ENCODE measurements at places on chromosomes 16 and 17. TPM values are rescaled to one million over a fixed set of nuclear protein-coding genes. Genes with fewer than 3 reads are reported as not detected.

SDR42E2 gene
- not detected for total RNA-seq

- no peaks in the 10 kb centered on the region for H3K4me1 ChIP-seq
- no peaks in the 10 kb centered on the region for H3K36me3 ChIP-seq
- H3K27me3 ChIP-seq, result no peaks in the 10 kb centered on the region
- no peak for ATAC-seq
- no peak overlapping the region for H3K4me3 ChIP-seq
These were observed 12.6 kb downstream of the ACTG1 start for GRCh38 chr17:81500047-81500446.

GRCh38 chr16:59634004-59634579, 900.0 kb upstream of the GOT2 start:
- H3K27ac ChIP-seq, result no peak overlapping the region
- no peak for ATAC-seq
- no peaks in the 10 kb centered on the region for H3K4me1 ChIP-seq
- no peaks in the 10 kb centered on the region for H3K27me3 ChIP-seq
- H3K4me3 ChIP-seq, result no peak overlapping the region

GRCh38 chr16:54602666-54603065, 316.1 kb upstream of the IRX3 start:
- no peaks in the 10 kb centered on the region for H3K4me1 ChIP-seq
- no peak overlapping the region for H3K4me3 ChIP-seq
- peaks cover 12% of the 10 kb centered on the region for H3K27me3 ChIP-seq

- no peak overlapping the region for H3K27ac ChIP-seq
- no peak for ATAC-seq
- no peaks in the 10 kb centered on the region for H3K4me1 ChIP-seq
- no peaks in the 10 kb centered on the region for H3K36me3 ChIP-seq
These were observed 16.0 kb downstream of the MMP15 start for GRCh38 chr16:58041628-58041955.

SMIM5 gene
- 0.21 TPM for total RNA-seq

DNA sequence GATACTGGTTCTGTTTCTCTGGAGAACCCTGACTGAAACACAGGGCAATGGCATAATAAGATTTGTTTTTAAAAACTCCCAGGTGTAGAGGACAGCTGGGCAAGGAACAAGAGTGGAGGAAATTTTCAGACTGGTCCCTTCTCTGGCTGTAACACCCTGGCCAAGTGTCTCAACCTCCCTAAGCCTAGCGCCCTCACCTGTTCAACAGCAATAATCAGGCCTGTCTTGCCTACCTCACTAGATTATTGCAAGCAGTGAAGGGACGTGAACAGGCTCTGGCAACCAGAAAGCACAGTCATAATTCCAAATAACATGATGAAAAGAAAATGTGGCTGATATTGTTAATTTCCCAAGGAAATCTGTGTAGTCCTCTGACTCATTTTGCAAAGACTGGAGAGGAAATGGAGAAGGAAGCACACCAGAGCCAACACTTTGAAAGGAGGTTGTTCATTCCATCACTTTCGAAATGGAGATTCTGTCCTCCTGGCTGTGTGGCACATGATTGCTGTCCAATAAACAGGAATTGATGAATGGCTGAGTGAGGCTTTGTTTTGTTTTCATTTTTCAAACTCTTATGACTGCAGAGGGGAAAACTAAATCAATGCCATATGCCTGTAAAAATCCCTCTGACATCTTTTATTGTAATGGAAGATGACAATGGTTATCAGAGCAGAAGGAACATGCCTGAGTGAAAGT, 87.5 kb upstream of the HLF start:
- peaks cover 11% of the 10 kb centered on the region for H3K4me1 ChIP-seq
- peak overlapping the region; percentile 50 for H3K27ac ChIP-seq
- ATAC-seq, result no peak
- no peaks in the 10 kb centered on the region for H3K36me3 ChIP-seq
- H3K4me3 ChIP-seq, result no peak overlapping the region

GRCh38 chr17:75315541-75316243, 26.5 kb upstream of the SLC25A19 start:
- peaks cover 35% of the 10 kb centered on the region for H3K36me3 ChIP-seq
- no peak overlapping the region for H3K27ac ChIP-seq
- H3K27me3 ChIP-seq, result no peaks in the 10 kb centered on the region

DNA sequence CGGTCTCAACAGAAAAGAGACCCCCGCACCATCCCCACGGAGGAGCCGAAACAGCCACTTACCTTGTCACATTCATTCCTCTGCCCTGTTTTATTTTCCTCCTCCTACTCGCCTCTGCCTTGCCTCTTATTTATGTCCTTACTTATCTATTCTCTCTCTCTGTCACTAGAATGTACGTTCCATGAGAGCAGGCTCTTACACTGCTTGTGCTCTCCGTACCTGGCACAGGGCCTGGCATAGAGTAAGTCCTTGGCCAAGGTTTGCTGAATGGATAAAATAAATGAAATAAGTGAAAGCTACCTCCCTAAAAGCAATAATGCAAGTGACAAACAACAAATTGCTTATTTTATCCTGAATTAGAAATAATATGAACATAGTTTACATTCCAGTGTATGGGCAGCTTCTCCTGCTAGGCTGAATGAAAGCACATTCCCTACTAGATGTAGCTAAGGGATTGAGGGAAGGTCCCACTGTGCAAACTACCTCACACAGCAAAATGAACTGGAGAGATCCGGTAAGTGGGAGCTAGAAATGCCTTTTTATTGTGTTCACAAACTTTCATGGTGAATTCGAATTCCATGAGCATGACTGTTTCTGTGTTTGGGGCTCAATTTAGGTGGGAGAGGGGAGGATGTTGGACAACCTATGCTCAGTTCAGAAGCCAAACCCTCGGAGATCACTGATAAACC, 173.1 kb downstream of the PARN start:
- peaks cover 10% of the 10 kb centered on the region for H3K4me1 ChIP-seq
- peaks cover 25% of the 10 kb centered on the region for H3K36me3 ChIP-seq
- H3K27ac ChIP-seq, result no peak overlapping the region
- H3K27me3 ChIP-seq, result no peaks in the 10 kb centered on the region

LRRC3C gene
- not detected for total RNA-seq

DNA sequence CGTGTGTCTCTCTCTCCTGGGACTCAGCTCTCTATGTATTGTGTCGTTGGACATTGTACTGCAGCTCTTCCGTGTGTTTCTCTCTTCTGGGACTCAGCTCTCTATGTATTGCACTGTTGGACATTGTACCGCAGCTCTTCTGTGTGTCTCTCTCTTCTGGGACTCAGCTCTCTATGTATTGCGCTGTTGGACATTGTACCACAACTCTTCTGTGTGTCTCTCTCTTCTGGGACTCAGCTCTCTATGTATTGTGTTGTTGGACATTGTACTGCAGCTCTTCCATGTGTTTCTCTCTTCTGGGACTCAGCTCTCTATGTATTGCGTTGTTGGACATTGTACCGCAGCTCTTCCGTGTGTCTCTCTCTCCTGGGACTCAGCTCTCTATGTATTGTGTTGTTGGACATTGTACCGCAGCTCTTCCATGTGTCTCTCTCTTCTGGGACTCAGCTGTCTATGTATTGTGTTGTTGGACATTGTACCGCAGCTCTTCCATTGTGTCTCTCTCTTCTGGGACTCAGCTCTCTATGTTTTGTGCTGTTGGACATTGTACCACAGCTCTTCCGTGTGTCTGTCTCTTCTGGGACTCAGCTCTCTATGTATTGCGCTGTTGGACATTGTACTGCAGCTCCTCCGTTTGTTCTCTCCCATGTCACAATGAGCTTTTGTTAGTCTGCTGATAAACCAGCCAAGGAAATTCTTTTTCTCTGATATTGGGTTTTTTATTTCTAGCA, 84.8 kb downstream of the RPTOR start:
- H3K27ac ChIP-seq, result no peak overlapping the region
- H3K4me1 ChIP-seq, result peaks cover 8% of the 10 kb centered on the region
- ATAC-seq, result no peak
- H3K36me3 ChIP-seq, result peaks cover 32% of the 10 kb centered on the region
- H3K4me3 ChIP-seq, result no peak overlapping the region

GRCh38 chr16:79360267-79360666, 240.3 kb downstream of the MAF start:
- H3K4me1 ChIP-seq, result peaks cover 36% of the 10 kb centered on the region
- H3K36me3 ChIP-seq, result no peaks in the 10 kb centered on the region
- ATAC-seq, result no peak

DNA sequence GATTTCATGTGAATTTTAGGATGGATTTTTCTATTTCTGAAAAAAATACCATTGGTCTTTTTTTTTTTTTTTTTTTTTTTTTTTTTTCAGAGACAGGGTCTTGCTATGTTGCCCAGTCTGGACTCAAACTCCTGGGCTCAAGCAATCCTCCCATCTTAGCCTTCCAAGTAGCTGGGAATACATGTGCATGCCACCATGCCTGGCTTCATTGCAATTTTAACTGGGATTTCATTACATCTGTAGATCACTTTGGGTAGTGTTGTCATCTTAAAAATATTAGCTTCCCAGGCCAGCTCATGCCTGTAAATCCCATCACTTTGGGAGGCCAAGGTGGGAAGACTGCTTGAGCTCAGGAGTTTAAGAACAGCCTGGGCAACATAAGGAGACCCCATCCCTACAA, 54.8 kb downstream of the TOM1L2 start:
- H3K36me3 ChIP-seq, result no peaks in the 10 kb centered on the region
- H3K27me3 ChIP-seq, result no peaks in the 10 kb centered on the region
- no peak overlapping the region for H3K27ac ChIP-seq
- no peak overlapping the region for H3K4me3 ChIP-seq

- H3K4me3 ChIP-seq, result no peak overlapping the region
- H3K4me1 ChIP-seq, result no peaks in the 10 kb centered on the region
- H3K27ac ChIP-seq, result no peak overlapping the region
- no peak for ATAC-seq
- H3K36me3 ChIP-seq, result no peaks in the 10 kb centered on the region
- no peaks in the 10 kb centered on the region for H3K27me3 ChIP-seq
These were observed 1260.0 kb downstream of the CDH8 start for GRCh38 chr16:60776281-60776680.

DNA sequence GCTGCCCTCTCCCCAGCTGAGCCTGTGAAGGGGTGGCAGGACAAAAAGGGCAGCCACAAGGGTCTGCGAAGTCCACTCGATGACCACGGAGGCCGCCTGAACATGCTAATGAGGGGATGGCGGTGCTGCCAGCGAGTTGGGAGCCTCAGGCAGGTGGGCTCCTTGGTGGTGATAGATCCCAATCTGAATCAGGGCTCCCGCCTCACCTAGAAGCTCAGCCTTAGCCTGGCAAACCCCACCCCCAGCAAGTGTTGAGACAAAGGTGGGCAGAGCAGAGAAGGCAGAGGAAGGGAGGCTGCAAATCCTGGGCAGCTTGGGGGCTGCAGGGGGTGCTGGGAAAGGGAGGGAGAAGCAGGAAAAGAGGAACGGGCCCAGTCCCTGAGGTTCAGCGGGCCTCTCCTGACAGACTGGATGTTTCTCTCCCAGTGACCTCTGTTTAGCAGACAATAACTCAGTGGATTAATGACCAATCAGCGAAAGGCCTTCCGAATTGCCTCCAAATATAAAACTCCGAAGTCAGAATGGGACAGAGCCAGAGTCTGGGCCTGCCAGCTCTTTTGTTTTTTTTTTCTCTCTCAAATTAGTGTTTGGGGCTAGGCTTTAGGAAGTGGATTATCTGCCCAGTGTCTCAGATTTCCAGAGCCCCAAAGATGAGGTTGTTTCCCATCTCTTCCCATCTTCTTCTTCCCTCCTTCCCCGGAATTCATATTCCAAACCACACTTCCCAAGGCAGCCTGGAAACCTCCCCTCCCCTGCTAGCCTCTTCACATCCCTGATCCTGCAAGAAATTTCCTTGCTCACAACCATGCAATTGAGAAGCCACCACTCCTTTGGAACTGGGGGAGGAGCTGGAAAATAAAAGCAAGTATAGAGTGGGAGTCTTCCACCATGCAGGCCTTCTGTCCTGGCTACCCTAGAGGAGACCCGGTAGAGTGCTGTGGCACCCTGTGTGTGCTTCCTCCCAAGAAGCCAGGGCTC, 15.2 kb upstream of the HOXB2 start:
- peaks cover 13% of the 10 kb centered on the region for H3K27me3 ChIP-seq
- ATAC-seq, result no peak
- H3K36me3 ChIP-seq, result no peaks in the 10 kb centered on the region
- peaks cover 4% of the 10 kb centered on the region for H3K4me1 ChIP-seq

GRCh38 chr16:9389543-9390207, 298.2 kb downstream of the HAPSTR1 start:
- peaks cover 6% of the 10 kb centered on the region for H3K27me3 ChIP-seq
- no peak for ATAC-seq
- no peaks in the 10 kb centered on the region for H3K36me3 ChIP-seq
- no peak overlapping the region for H3K27ac ChIP-seq

GRAPL gene
- 6.9 TPM for total RNA-seq

TBC1D26 gene
- 1.5 TPM for total RNA-seq

DNA sequence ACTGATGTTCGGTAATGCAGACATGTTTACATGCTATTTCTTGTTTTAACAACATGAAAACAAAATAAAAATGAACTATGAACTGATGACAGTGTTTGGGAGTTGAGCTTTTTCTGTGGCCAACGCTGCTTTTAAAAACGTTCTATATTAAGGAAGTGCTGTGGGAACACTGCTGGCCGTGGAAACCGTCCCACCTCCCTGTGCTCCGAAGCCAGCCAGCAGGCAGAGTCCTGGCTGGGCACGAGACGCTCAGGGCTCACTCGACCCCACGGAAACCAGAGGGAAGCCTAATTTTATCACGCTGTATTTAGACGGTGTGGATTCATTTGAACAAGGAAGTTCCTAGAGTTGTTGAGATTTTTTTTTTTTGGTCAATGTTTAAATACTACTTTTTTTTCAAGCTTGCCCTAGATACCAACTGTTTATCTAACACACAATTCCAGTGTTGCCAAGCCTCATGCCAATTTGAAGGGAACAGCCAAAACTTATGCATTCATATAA, 25.8 kb downstream of the ADCY9 start:
- no peak overlapping the region for H3K4me3 ChIP-seq
- no peak overlapping the region for H3K27ac ChIP-seq
- peaks cover 4% of the 10 kb centered on the region for H3K4me1 ChIP-seq
- H3K36me3 ChIP-seq, result no peaks in the 10 kb centered on the region
- no peaks in the 10 kb centered on the region for H3K27me3 ChIP-seq

CACNA1H gene
- total RNA-seq, result 1.9 TPM

- peaks cover 19% of the 10 kb centered on the region for H3K27me3 ChIP-seq
- H3K36me3 ChIP-seq, result no peaks in the 10 kb centered on the region
- H3K27ac ChIP-seq, result no peak overlapping the region
- H3K4me1 ChIP-seq, result no peaks in the 10 kb centered on the region
- no peak overlapping the region for H3K4me3 ChIP-seq
These were observed 204.5 kb upstream of the RPL38 start for GRCh38 chr17:73998653-73999645.

RNF112 gene
- total RNA-seq, result 0.56 TPM

DNA sequence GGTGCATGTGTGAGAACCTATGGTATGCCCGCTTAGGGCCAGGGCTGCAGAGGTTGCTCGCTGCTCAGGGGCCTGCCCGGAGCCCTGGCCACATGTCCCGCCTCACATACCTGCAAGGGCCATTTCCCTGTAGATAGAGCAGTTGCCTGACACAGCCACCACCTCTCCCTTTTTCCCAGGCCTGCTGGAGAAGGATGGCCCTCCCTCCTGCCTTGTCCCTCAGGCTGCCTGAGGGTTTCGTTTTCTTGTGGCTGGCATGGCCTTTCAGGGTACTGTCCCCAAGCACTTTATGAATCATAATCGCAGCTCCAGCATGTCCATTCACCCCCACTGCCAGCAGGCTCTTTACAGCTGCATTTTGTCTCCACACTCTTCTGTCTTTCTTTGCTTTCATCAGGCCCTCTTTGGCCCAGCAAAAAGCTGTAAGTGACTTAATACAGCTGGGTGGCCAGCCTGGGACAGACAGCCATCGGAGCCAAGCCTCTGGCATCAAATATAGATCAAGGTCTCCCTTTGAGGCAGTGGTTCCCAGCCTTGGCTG, 65.7 kb downstream of the MPRIP start:
- H3K27ac ChIP-seq, result peak overlapping the region; percentile 91
- ATAC-seq, result peak; percentile 85
- H3K36me3 ChIP-seq, result peaks cover 5% of the 10 kb centered on the region
- H3K4me1 ChIP-seq, result peaks cover 41% of the 10 kb centered on the region
- H3K27me3 ChIP-seq, result no peaks in the 10 kb centered on the region

- no peak overlapping the region for H3K4me3 ChIP-seq
- H3K27ac ChIP-seq, result peak overlapping the region; percentile 58
- H3K27me3 ChIP-seq, result no peaks in the 10 kb centered on the region
- peaks cover 16% of the 10 kb centered on the region for H3K36me3 ChIP-seq
These were observed 23.9 kb downstream of the TMEM11 start for GRCh38 chr17:21190078-21190477.
